ENCODE measurements at places on chromosomes 5 and 9.

DNA sequence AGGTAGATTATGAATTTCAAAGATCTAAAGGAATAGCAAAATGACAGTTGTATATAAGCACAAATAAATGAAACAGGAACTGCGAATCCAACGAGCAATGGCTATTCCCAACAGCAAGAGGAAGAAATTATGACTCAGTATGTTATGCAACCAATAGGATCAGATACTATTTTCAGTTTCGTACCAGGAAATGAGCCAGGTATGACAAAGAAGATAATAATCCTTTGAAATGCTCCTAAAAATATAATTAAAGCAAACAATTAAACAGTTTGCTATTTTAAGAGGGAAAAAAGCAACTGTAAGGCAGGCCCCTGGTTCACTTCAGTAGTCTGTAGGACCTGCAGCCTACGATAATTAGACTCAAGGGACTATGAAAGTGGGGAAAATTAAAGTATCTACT is 58.9 kb downstream of the AUH start:
- no peak for DNase-seq

- no peak for DNase-seq
These were observed 202.9 kb upstream of the MSX2 start for GRCh38 chr5:174521449-174521848.

DNA sequence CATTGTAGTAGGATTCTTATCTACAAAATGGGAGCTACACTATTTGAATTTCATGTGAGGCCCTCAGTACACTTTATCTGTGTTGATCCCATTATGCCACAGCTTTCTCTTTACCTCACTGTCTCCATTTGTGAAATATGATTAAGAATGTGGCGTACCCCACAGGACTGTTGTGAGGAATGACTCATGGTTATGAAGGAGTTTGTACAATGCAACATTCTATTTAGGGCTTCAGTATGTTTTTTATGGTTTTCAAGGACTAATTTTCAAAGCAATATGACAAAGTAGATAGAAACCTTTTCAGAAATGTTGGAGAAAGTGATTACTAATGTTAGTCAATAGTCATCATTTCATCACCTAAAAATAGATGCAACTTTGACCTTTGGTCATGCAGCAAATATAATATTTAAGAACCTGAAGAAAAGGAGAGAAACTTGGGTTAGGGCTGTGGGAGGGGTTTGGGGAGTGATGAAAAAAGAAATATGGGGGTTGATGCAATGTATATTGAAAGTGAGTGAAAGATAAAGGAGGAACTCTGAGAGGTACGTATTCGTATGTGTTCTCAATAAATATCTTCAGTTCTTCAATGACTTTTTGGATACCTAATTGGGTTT is 53.7 kb upstream of the PIP5K1B start:
- DNase-seq, result no peak

GRCh38 chr5:337563-338130 is 16.1 kb downstream of the AHRR start:
- no peak for DNase-seq

DNA sequence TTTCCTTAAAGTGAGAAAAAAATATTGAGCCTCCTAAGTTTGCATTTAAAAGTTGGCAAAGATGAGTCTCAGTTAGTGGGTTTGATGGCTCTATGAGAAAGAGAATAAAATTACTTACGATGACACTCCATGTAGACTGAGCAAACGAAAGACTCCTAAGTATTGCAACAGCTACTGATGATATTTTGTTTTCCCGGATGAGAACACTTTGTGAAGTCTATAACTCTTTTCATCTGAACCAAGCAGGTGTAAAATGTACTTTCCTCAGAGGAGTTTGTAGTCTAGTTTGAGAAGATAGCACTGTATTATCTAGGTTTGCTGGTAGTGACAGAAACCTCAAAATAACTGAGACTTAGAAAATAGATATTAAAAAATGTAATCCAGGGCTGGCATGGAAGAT is 1.7 kb upstream of the ITK start:
- no peak for DNase-seq

- DNase-seq, result no peak
These were observed 250.8 kb upstream of the IRX2 start for GRCh38 chr5:3002230-3002629.

GRCh38 chr9:96450613-96451528 is 902 bp downstream of the HABP4 start:
- peak; percentile 9 for DNase-seq

GRCh38 chr5:674630-675011 is 18.5 kb downstream of the TPPP start:
- no peak for DNase-seq

DNA sequence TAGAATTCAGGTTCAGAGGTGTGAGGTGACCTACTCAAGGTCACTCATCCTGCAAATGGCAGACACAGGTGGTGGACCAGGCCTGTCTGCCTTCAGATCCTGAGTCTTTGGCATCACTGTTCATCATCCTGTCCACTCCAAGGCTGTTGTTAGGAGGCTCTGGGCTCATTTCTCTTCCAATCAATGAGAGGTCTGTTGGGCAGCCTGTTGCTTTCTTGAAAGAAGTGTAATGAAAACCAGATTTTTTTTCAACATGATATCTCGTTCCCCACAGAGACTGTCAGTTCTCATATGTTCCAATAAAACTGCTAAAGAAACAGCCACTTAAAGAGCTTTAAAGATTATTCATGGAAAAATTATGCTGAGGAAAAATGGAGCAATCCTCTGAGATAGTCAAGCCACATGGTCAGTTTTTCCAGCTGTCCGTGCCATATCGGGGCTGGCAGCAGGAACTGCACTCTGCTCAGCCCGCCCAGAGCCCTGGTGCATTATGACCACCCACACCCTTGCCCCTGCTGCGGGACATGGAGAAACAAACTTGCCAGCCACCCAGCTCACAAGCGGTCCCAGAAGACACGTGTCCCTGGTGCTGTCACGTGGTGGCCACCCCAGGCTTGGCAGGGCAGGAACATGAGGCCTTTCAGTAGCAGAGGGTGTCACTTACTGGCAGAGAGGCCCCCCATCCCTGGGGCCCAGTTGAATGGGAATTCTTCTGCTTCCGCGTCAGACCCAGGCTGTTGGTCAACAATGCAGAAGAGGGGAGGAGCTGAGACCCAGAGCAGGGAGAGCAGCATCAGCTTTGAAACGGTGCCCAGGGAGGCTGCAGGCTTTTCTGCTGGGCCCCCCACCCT is 63.7 kb upstream of the ANGPTL2 start:
- no peak for DNase-seq

GRCh38 chr9:3903906-3904305 is 378.1 kb upstream of the RFX3 start:
- no peak for DNase-seq
